ENCODE measurements at places on chromosomes 12 and 14. TPM values are rescaled to one million over a fixed set of nuclear protein-coding genes. Genes with fewer than 3 reads are reported as not detected.

The ERP27 gene
- total RNA-seq: 4.0 TPM

The ANKRD33 gene
- not detected for total RNA-seq

DNA sequence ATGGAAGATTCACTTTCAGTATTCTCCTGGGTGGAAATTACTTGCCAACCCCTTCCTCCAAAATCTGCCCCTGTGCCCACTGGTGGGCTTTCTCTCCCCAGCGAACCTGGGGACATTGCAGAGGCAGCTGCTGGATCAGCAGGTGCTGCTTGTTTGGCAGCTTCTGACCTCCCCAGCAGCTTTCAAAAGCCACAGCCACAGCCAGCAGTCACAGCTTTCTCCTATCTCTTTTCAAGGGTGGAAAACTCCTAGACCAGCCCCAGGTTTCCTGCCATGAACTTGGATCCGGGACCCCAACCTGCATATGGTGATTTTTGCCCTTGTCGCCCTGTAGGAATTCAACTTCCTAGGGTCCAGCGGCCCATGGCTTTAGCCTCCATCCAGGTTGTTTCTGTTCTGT is 330.8 kb downstream of the ADAMTS20 start:
- no peak for DNase-seq
- H3K4me3 ChIP-seq: no peak overlapping the region
- H3K36me3 ChIP-seq: no peaks in the 10 kb centered on the region
- no peaks in the 10 kb centered on the region for H3K4me1 ChIP-seq

The CD163 gene
- total RNA-seq: not detected

GRCh38 chr14:20456971-20457370 is 1.9 kb downstream of the APEX1 start:
- H3K36me3 ChIP-seq: peaks cover 16% of the 10 kb centered on the region
- no peaks in the 10 kb centered on the region for H3K27me3 ChIP-seq

- no peak overlapping the region for H3K27ac ChIP-seq
- peaks cover 3% of the 10 kb centered on the region for H3K27me3 ChIP-seq
- no peaks in the 10 kb centered on the region for H3K36me3 ChIP-seq
These were observed 128.5 kb downstream of the KIF26A start for GRCh38 chr14:104266631-104267575.

- no peaks in the 10 kb centered on the region for H3K27me3 ChIP-seq
- H3K36me3 ChIP-seq: no peaks in the 10 kb centered on the region
- no peaks in the 10 kb centered on the region for H3K4me1 ChIP-seq
- no peak overlapping the region for H3K4me3 ChIP-seq
- H3K27ac ChIP-seq: no peak overlapping the region
- DNase-seq: no peak
These were observed 277.4 kb downstream of the CCER1 start for GRCh38 chr12:90677552-90677951.

DNA sequence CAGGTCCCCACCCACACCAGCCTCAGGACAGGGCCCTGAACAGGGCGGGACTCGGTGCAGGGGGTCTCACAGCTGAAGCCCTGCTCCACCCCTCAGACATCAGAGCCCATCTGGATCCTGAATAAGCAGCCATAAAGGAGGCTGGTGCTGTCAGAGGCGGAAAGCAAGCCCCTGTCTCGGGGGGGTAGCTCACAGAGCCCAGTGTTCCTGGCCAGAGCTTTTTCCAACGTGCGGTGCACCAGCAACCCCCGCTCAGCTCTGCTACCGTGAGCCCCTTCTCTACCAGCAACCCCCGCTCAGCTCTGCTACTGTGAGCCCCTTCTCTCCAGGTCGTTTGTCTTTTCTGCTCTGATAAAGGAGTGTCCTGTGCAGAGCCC is 136.5 kb upstream of the SFSWAP start:
- H3K27me3 ChIP-seq: peaks cover 13% of the 10 kb centered on the region
- no peaks in the 10 kb centered on the region for H3K36me3 ChIP-seq
- H3K4me1 ChIP-seq: no peaks in the 10 kb centered on the region
- no peak overlapping the region for H3K4me3 ChIP-seq

DNA sequence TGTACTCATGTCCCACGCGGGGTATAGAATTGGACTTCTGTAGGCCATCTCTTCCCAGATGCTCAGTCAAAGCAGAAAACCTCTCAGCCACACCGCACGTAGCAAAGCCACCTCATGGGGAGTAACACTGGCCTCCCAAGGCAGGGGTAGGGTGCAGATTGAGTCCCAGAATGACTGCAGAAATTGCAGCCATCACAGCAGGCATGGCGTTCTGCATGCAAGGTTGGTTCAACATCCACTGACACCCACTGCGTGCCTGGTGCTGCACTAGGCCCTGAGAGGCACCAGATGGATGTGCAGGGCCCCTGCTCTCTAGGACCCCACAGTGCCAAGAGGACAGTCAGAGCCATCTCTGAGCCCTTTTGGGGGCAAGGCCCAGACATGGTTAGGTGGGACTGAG is 39.9 kb downstream of the RAB35 start:
- H3K4me1 ChIP-seq: peaks cover 15% of the 10 kb centered on the region
- no peak for DNase-seq
- H3K27me3 ChIP-seq: no peaks in the 10 kb centered on the region
- H3K36me3 ChIP-seq: peaks cover 14% of the 10 kb centered on the region
- H3K27ac ChIP-seq: no peak overlapping the region

DNA sequence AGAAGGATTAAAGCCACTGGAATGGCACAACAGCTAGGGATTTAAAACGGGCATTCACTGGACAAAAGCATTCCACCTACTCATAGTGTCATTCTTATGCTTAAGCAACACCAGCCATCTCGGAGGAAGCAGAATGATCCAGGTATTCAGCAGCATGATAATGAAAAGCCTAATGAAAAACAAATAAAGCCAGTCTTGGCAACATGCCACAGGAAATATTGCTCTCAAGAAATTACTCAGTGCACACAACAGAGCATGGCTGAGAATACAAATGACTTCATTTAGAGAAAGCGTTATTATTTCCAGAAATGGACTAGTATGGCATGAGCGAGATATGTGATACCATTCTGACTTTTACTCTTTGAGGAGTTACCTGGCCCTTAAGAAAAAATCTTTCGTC is 442.2 kb downstream of the APAF1 start:
- no peaks in the 10 kb centered on the region for H3K36me3 ChIP-seq

The PIANP gene
- 0.58 TPM for total RNA-seq

The ELK3 gene
- 34.9 TPM for total RNA-seq

DNA sequence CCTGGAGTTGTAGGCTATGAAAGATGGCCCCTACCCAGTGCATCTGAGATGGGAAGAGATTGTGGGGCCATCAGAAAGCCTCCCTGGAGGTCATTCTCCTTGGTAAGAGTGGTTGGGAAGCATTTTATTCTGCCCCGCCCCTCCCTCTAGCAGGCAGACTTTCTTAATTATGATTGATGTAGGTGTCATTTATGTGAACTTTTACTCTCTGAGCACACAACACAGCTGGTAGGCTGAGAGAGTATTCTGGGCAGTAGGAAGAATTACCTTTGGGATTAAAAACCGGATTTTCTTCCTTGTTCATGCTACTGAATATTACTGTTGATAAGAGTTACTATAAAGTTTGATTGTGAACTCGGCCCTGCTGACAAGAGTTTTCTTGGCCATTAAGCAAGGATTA is 266.8 kb downstream of the TTC6 start:
- no peaks in the 10 kb centered on the region for H3K36me3 ChIP-seq
- H3K4me1 ChIP-seq: no peaks in the 10 kb centered on the region
- no peak for DNase-seq
- no peaks in the 10 kb centered on the region for H3K27me3 ChIP-seq
- H3K27ac ChIP-seq: no peak overlapping the region

The POLR3B gene
- 5.9 TPM for total RNA-seq

The RPGRIP1 gene
- not detected for total RNA-seq

The PRPF39 gene
- 40.5 TPM for total RNA-seq

DNA sequence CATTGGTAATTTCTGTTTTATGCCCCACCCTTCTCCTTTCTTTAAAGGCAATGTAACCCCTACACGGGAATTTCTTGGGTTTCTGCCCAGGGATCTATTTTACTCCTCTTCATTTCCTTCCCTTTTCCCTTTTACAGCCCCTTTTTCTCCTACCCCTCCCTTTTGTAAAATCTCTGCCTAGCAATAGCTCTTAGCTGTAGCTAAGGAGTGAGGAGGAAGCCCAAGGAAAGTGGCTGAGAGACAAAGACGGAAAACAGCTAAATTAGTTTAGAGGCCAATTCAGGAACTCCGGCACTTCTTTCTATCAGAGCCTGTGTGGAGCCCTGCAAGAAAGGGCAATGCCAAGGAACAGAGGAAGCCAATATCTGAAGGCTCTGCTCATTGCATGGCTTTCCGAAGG is 40.3 kb downstream of the SOCS2 start:
- no peak overlapping the region for H3K27ac ChIP-seq
- peaks cover 17% of the 10 kb centered on the region for H3K27me3 ChIP-seq
- no peak for DNase-seq
- H3K36me3 ChIP-seq: no peaks in the 10 kb centered on the region
- H3K4me3 ChIP-seq: no peak overlapping the region

DNA sequence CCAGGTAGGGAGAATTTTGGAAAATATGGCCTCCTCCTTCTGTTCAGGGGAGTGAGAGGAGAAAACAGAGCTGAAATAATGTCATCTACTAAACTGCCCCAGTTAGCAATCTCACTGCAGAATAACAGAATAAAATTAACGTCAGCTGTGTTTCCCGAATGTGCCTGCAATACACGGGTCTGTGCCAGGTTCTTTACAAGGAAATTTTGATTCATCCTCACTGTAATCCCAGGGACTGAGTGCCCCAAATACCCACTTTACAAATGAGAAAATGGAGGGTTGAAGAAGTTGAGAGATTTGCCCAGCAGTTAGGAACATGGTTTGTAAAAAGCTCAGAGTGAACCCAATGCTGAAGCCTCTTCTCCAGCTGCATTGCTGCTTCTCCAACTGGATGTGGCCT is 21.3 kb upstream of the SERPINA6 start:
- DNase-seq: no peak
- no peak overlapping the region for H3K4me3 ChIP-seq
- H3K4me1 ChIP-seq: peaks cover 31% of the 10 kb centered on the region
- H3K27ac ChIP-seq: no peak overlapping the region
- peaks cover 14% of the 10 kb centered on the region for H3K36me3 ChIP-seq

DNA sequence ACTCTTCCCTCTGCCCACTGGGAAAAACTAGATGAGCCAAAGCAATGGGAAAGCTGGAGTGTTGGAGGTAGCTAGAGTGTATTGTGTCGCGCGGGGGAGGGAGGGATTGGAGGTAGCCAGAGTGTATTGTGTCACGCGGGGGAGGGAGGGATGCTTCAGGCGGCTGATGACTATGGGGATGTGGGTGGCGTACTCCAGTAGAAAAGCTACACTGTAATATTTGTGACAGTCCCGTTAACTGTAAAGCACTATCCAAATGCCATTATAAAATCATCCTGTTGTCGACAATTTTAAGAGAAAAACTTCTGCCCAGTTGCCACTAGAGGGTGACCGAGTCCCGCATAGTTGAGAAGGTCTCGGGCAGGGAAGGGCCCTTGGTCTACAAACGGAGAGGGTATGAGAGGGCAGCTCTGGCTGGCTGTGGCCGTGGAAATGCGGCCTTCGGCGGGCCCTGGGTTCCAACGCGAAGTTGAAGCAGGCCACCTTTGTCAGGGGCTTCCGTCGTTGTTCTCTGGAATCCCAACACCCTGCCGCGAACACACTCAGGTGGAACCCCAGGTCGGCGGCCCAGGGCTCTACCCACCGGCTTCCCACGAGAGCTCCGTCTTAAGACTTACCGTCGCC is 15.1 kb upstream of the PLEK2 start:
- no peaks in the 10 kb centered on the region for H3K36me3 ChIP-seq
- no peak overlapping the region for H3K27ac ChIP-seq
- H3K4me1 ChIP-seq: no peaks in the 10 kb centered on the region
- peak; percentile 69 for DNase-seq
- peaks cover 14% of the 10 kb centered on the region for H3K27me3 ChIP-seq

GRCh38 chr14:59828276-59828675 is 42.3 kb downstream of the RTN1 start:
- no peaks in the 10 kb centered on the region for H3K36me3 ChIP-seq
- DNase-seq: no peak
- H3K4me3 ChIP-seq: no peak overlapping the region
- no peak overlapping the region for H3K27ac ChIP-seq
